ENCODE measurements at places on chromosomes 7 and 10.

- peak; percentile 52 for DNase-seq
Measured at GRCh38 chr10:3636356-3637181, 148.4 kb downstream of the KLF6 start.

GRCh38 chr10:83346266-83346910 lies 792.9 kb upstream of the GHITM start:
- DNase-seq = no peak

- no peak for DNase-seq
Measured at GRCh38 chr7:117772421-117772820, 100.8 kb downstream of the CTTNBP2 start.

GRCh38 chr10:122294511-122295450 lies 23.7 kb downstream of the BTBD16 start:
- no peak for DNase-seq

GRCh38 chr10:106941297-106942034 lies 223.0 kb downstream of the SORCS1 start:
- no peak for DNase-seq
